ENCODE measurements at places on chromosomes 3 and 15.
A peak's percentile ranks its signal among the peaks of the same experiment; 100 is the strongest.

DNA sequence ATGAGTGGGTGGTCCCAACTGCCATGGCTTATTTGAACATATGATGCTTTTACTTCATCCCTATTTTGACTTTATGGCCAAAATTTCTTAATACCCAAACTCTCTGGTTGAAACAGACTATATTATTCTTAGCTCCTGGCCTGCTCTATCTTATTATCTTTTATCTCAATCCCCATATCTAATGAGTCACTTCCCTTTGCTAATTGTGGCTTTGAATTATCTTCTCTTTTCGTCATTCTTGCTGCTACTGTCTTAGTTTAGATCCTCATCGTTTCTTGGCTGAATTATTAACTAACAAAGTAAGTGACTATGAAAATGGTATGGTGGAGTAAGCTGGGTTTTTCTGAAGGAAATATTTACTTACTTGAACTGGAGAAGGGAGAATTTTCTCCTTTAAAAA lies 28.2 kb upstream of the DNAJC19 start:
- no peak for DNase-seq

GRCh38 chr3:4939276-4939675 lies 40.0 kb upstream of the BHLHE40 start:
- DNase-seq = no peak

GRCh38 chr15:56086566-56086965 lies 93.2 kb upstream of the NEDD4 start:
- DNase-seq = no peak

GRCh38 chr3:126834596-126835471 lies 130.8 kb downstream of the CHCHD6 start:
- DNase-seq = no peak

DNA sequence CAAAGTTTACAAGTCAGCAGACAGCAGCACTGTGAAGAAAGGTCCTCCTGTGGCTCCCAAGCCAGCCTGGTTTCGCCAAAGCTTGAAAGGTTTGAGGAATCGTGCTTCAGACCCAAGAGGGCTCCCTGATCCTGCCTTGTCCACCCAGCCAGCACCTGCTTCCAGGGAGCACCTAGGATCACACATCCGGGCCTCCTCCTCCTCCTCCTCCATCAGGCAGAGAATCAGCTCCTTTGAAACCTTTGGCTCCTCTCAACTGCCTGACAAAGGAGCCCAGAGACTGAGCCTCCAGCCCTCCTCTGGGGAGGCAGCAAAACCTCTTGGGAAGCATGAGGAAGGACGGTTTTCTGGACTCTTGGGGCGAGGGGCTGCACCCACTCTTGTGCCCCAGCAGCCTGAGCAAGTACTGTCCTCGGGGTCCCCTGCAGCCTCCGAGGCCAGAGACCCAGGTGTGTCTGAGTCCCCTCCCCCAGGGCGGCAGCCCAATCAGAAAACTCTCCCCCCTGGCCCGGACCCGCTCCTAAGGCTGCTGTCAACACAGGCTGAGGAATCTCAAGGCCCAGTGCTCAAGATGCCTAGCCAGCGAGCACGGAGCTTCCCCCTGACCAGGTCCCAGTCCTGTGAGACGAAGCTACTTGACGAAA lies 24.2 kb downstream of the STARD5 start:
- DNase-seq = no peak

- DNase-seq = no peak
These were observed 15.8 kb downstream of the IQSEC1 start for GRCh38 chr3:13057282-13058040.

GRCh38 chr3:105862217-105862616 lies 6.6 kb downstream of the CBLB start:
- DNase-seq = no peak

GRCh38 chr3:59451800-59452746 lies 402.2 kb upstream of the CFAP20DC start:
- no peak for DNase-seq

DNA sequence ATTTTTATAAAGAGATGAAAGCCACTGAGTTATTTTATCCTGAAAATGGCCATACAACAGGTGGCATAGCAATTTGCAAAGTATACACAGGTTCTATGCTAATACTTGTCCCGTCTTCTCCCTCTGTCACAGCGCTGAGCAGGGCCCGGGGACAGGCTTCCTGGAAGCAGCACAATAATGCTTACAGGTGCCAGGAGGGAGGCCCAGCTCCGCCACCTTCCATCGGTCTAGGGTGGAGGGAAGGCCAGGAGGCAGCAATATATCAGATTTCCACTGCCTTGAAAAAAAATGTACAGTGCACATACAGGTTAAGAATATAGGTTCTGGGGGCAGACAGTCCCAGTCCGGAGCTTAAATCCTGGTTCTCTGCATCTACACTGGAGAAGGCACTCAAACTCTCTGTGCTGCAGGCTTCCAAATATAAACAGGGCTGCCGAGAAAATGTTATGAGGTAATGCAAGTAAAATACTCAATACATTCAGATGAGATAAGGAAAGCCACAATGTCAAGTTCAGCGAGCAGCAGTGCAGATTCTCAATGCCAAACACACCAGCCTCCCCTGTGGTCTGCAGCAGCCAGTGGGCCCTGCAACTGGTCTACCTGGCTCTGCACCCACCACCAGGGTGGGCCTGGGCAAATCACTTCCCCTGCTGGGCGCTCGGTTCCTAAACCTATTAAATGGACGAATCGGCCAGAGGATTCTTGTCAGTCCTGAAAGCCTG lies 189.6 kb downstream of the XXYLT1 start:
- peak; percentile 92 for DNase-seq

GRCh38 chr15:48722764-48723661 lies 77.5 kb upstream of the FBN1 start:
- DNase-seq = no peak

DNA sequence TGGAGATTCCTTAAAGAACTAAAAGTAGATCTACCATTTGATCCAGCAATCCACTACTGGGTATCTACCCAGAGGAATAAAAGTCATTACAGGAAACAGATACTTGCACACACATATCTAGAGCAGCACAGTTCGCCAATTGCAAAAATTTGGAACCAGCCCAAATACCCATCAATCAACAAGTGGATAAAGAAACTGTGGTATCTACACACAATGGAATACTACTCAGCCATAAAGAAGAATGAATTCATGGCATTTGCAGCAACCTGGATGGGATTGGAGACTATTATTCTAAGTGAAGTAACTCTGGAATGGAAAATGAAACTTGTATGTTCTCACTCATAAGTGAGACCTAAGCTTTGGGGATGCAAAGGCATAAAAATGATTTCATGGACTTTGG lies 23.8 kb downstream of the SLC7A14 start:
- no peak for DNase-seq

DNA sequence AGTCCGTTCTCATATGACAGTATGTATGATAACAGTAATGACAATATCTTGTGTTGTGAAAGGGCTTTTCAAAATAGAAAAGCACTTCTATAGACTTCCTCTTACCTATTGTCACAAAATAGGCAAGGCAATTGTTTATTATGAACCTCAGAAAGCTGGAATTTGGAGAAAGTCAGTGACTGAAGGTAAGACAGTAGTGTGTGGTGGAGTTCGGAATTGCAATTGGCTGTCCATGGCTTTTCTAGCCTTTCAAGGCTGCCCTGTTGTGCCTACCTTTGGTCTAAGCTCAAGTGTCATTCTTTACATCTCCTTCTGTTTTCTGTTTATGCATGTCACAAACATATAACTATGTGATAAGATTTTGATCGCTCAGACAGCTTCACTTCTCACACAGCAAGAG lies 219.3 kb upstream of the NR2E3 start:
- no peak for DNase-seq

- DNase-seq = no peak
These were observed 1.2 kb downstream of the CHST2 start for GRCh38 chr3:143120716-143121240.

GRCh38 chr3:11539677-11540076 lies 104.0 kb downstream of the VGLL4 start:
- DNase-seq = no peak

GRCh38 chr3:46901591-46902187 lies 24.2 kb downstream of the PTH1R start:
- DNase-seq = no peak

- DNase-seq = no peak
These were observed 11.5 kb upstream of the VPS8 start for GRCh38 chr3:184800349-184800930.

DNA sequence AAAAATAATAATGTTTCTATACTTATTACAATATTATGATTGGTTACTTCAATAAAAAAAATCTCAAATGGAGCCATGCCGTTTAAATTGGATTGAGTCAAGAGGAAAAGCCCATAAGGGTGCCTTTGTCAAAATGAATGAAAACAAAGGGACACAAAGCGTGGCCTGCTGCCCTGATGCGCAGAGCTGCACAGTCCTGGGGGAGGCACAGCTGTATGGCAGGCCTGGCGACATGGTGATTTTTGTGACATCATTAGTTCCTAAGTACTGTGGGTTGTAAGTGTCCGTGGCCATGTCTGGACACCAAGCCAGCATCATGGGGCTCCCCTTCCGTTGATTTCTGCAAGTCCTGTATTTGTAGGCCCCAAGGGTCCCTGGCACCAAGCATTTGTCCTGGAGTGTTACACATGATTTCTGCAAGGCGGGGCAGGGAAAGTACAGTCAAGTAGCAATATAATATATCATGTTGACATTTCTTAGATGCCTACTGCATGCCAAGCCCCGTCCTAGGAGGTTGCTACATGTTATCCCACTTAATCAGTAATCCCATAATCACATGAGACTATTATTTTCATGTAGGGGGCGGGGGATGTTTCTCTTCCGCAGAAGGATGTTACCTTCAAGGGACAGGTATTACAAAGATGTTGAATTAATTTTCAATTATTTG lies 59.7 kb downstream of the GHSR start:
- no peak for DNase-seq

DNA sequence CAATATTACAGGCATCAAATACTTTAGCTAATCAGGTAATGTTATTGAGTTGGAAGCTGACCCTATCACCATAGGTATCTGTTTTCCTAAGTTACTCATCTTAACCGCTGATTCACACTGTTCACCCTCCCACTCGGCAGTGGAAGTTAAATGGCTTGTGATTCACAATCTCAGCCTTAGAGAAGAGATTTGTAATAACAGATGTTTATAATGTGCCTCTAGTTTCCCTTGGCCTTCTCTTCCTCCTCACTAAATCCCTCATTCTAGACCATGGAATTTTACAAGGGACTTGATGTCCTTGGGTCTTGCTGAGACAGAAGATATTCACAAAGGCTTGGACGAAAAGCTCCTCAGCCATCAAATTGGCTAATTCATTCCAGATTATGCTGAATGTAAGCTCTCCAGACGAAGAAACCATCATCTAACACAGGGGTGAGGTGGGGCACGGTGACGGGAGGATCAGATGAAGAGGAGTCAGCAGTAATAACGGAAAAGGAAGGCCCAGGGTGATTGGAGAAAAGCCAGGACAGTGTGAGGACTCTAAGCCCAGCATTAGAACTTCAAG lies 931.7 kb downstream of the MCTP2 start:
- no peak for DNase-seq

- DNase-seq = no peak
These were observed 20.1 kb downstream of the SLC12A8 start for GRCh38 chr3:125192190-125193035.

- DNase-seq = no peak
These were observed 34.8 kb upstream of the ARHGEF3 start for GRCh38 chr3:56836276-56837163.

- no peak for DNase-seq
These were observed 84.4 kb downstream of the GPR156 start for GRCh38 chr3:120200493-120201235.

DNA sequence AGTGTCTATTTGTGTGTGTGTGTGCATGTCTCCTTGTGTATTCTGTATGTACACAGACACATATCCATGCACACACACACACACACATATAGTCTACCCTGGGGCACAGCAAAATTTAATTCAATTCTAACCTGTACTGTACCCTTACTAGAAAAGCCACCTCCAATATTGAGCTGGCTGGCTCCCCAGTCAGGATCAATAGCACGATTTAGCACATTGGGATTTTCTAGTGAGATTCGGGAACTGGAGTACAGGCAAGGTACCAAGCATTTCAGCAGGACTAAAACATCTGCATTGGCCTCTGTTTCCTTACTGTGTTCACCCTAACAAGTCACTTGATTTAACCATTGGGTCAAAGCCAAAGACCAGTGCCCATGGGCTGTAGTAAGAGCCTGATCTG lies 13.2 kb downstream of the FSTL1 start:
- DNase-seq = no peak

GRCh38 chr3:12984023-12984823 lies 89.0 kb downstream of the IQSEC1 start:
- peak; percentile 24 for DNase-seq

DNA sequence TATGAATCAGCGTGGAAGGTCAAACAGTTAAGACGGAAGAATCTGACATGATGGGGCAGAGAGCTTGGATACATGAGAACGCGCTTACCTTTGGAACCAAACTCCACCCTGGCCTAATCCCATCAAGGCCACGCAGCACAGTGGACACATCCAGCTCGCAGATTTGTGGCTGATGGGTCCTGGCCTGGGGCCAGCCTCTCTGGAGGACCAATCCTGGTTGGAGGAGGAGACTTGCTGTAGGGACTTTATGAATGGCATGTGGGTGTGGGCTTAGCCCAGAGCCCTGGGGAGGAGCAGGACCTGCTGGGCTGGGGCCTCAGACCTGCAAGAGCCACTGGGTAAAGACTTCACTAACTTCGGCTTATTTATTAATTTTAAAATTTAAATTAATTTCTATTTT lies 73.4 kb upstream of the ANKRD34C start:
- no peak for DNase-seq

- DNase-seq = no peak
These were observed 61.4 kb downstream of the TTC23 start for GRCh38 chr15:99187936-99188335.

DNA sequence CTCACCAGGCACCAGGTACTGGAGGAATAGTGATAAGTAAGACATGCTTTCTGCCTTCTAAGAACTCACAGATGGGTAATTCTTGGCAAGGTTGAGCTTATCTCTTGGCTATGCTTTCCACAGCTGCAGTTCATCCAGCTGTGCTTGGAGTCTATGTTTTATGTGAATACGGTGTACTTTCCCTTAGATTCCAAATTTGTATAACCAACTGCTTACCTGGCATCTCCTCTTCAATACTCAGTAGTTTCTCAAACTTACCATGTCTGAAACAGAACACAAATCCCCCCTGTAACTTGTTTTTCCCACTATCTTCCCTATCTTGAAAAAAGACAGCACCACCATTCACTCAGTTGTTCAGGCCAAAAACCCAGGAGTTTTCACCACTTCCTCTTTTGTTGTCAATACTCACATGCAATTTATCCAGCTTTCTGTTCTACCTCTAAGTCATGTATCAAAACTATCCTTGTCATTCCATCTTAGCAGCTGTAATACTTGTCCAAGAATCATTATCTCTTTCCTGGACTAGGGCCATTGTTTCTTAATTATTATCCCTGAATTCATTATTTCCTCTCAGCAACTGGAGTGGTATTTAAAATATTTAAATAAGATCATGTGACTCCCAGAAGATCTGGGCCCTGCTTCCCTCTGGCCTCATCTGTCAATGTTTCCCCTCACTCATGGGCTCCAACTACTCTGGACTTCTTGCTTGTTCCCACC lies 32.6 kb downstream of the COL6A5 start:
- DNase-seq = no peak

GRCh38 chr15:63035253-63035652 lies 7.3 kb upstream of the TPM1 start:
- no peak for DNase-seq

GRCh38 chr15:86021281-86022264 lies 58.1 kb upstream of the AGBL1 start:
- DNase-seq = no peak

GRCh38 chr3:181691901-181692300 lies 19.8 kb upstream of the SOX2 start:
- DNase-seq = no peak

Measured in NCI-H1105 treated with DMSO at 0.1 percent for 48 hours (cell line).